ENCODE measurements at places on chromosomes 5 and 9. TPM values are rescaled to one million over a fixed set of nuclear protein-coding genes. Genes with fewer than 3 reads are reported as not detected.

The OR1J2 gene
- polyA plus RNA-seq = not detected

GRCh38 chr5:121009058-121009457, 545.0 kb downstream of the PRR16 start:
- DNase-seq = no peak

- DNase-seq = no peak
These were observed 66.4 kb upstream of the SPRY4 start for GRCh38 chr5:142391058-142391845.

DNA sequence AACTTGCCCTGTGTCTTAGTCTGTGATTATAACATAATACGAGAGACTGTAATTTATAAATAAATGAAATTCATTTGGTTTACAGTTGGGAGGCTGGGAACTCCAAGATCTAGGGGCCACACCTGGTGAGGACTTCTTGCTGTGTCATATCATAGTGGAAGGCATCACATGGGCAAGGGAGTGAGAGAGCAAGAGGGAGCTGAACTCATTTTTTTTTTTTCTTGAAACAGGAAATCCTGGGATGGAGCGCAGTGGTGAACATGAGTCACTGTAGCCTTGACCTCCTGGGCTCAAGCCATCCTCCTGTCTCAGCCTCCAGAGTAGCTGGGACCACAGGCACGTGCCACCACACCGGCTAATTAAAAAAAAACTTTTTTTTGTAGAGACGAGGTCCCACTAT, 7.2 kb downstream of the MLANA start:
- no peak for DNase-seq

The KCNIP1 gene
- polyA plus RNA-seq = 1.1 TPM

GRCh38 chr5:133121611-133122150, 69.9 kb downstream of the HSPA4 start:
- DNase-seq = no peak

The MGAT1 gene
- 55.8 TPM for polyA plus RNA-seq

The IL13 gene
- polyA plus RNA-seq = 0.08 TPM

DNA sequence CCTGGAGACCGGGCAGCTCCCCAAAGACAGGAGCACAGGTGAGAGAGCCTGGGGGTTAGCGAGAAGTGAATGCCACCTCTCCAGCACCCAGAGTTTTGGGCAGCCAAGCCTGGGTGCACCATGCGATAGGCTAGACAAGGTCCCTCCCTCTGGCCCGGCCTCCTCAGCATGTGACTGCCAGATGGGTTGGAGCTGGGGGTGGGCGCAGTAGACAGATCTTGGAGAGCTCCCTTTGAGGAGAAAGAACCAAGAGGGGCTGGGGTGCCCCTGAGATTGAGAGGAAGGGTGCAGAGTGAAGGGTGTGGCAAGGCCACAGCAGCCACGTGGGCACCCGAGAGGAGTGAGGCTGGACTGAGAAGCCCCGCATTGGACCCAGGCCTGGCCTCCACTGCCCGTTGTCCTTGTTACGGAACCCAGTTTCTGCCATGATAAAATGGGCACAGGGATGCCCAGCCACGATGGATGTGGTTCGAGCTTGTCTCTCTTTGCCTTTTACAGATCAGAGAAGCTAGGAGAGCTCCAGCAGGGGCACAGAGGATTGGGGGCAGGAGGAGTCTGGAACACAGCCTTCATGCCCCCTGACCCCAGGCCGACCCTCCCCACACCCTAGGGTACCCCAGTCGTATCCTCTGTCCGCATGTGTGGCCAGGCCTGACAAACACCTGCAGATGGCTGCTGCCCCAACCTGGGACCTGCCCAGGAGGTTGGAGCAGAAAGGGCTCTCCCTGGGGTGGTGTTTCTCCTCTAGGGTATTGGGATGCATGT, 1.4 kb downstream of the TMEM141 start:
- no peak for DNase-seq

The CCDC152 gene
- polyA plus RNA-seq = 2.1 TPM

GRCh38 chr9:68489646-68490045, 51.0 kb downstream of the TMEM252 start:
- no peak for DNase-seq

DNA sequence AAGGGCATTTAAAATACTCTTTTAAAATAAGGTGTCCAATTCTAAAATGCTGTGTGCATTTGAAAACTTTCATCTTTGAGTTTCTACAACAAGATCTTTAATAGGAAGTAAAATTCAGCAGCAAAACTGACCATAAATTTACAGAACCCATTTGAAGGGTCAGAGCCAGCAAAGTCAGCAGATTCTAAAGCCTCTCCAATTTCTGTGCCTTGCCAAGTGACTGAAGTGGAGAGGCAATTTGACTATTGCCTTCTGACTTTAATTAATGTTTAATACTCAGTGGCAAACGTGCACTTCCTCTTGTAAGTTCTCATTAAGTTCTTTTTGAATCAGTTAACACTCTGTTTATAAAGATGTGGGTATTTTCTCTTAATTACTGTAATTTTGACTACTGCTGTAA, 155.2 kb downstream of the BAAT start:
- no peak for DNase-seq

DNA sequence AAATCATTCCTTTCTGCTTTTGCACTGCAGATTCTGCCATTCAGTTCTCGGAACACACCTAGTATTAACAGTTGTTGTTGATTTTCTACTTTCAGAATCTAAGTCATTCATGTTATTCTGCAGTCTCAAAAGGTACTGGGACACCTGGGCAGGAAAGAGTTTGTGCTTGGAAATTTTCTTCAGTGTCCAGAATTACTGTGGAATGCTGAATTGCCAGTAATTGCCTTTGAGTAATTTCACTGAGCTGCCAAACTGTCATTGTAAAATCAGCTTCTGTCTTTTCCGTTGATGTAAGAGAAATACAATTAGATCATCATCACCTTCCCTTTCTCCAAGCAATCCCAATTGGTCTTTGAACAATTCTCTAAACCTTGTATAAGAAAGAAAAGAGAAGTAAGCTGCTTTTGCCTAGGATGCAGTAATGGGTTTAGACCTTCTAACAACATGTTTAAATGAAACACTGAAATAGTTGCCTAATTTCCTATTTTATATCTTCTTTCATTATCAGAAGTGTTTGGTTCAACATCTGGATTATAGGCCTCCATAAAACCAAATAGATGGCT, 75.7 kb upstream of the TGFBR1 start:
- DNase-seq = no peak

- no peak for DNase-seq
These were observed 40.4 kb downstream of the SPINK5 start for GRCh38 chr5:148104226-148104625.

- no peak for DNase-seq
These were observed 226.8 kb downstream of the NMUR2 start for GRCh38 chr5:152178350-152178699.

DNA sequence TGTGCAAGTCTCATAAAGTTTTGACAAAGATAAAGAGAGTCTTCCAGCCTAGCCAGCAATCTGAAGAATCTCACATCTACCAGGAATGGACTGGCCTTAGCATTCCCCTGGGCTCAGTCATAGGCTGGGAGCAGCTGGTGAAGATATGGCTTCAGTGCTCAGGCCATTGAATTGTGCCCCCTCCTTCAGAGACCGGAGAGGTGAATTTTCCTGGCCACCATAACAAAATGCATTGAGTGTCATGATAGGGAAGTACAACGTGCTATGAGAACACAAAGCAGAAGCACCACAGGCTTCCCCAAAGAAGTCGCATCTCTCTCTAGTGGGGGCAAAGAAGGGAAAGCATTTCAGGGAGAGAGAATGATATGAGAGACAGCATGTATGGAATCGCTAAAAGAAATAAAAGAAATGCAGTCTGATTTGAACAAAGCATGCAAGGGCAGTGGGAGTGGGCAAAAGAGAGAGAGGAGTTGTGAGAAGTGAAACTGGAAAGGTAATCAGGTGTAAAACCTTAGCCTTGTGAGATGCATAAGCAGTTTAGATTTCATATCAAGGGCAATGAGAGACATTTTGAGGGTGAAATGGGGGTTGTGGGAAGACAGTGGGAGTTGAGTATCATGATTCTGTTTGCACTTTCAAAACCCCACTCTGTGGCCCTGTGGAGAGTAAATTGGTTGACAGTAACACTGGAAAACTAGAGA, 57.1 kb upstream of the NMUR2 start:
- DNase-seq = no peak

DNA sequence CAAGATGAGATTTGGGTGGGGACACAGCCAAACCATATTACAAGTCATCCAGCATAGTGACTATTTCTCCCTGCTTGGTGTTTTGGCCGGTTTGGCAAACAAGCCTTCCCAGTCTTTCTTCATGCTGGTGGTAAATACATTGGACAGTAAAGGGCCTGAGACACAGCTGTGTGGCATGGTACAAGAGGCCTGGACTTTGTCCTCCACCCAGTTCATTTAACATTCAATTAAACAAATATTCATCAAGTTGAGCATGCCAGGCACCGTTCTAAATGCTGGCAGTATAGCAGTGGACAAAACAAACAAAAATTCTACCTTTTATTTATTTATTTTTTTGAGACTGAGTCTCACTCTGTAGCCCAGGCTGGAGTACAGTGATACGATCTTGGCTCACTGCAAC, 62.7 kb upstream of the SLC28A3 start:
- no peak for DNase-seq

The DMGDH gene
- polyA plus RNA-seq = 0.56 TPM

- DNase-seq = no peak
These were observed 76.3 kb downstream of the AOPEP start for GRCh38 chr9:94802793-94803192.

- no peak for DNase-seq
These were observed 88.9 kb upstream of the BNC2 start for GRCh38 chr9:16959391-16959790.

The KIF4B gene
- 0.02 TPM for polyA plus RNA-seq

DNA sequence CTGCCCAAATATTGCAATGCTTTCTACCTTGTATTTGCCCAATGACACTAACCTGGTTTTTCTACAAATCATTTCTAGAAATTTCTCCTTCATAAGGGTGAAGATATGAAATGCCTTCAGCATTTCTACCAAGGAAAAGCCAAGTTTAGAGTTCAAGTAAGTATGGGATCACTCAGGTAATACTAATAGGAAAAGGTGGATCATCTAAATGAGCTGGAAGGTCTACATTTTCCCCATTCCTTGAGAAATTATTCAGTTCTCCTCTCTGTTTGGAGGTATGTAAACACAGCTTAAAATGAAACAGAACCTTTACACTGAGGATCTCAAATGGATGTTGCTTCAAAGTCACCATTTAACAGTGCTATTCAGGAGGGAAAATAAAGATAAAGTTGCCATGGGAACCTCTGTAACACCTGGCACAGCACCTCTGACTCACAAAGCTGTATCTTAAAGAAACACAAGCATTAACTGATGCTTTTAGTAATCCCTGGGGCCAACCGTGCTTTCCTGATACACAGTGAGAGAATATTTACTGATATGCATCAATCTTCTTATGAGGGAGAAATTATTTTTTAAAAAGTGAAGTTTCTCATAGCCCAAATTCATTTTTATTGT, 161.3 kb downstream of the DRD1 start:
- no peak for DNase-seq

The IL17B gene
- not detected for polyA plus RNA-seq

The PCDHGA3 gene
- 0.33 TPM for polyA plus RNA-seq

The CD14 gene
- polyA plus RNA-seq = 0.19 TPM

DNA sequence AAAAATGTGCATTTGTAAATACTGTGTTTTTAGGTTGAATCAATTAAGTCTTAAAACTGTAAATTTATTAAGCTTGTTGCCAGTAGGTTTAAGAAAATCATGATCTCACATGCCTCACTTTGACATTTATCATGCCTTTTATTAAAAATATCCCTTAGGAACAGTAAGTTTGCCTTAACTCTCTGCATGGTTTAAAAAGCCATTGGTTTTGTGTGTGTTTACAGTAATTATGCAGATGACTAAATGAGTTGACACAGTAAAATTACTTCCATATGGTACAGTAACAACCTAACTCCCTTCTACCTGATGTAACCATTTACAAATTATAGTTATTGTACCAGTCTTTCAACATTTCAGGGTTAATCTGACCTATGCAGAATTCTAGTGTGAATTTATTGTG, 6.5 kb downstream of the RPS6 start:
- no peak for DNase-seq

The LCN2 gene
- not detected for polyA plus RNA-seq
